ENCODE measurements at places on chromosomes 4 and X.

DNA sequence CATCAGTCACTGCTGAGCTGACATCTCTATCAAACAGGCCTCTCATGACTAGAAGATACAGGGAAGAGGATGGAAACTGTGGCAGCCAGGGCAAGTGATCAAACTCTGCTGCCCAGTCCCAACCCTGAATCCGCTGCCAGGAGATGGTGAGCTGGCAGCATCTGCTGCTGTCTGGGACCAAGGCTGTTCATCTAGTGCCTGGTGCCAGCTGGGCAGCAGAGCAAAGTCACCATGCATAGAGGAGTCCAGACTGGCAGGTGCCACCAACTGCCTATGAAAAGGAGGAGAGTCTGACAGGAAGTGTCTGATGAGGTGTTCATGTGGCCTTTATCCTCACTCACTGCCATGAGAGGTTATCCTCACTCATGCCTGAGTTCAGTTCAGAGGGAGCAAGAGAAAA lies 518.9 kb downstream of the MID1IP1 start:
- DNase-seq, result no peak

- DNase-seq, result no peak
Measured at GRCh38 chr4:184823014-184823413, 2.8 kb downstream of the ACSL1 start.

DNA sequence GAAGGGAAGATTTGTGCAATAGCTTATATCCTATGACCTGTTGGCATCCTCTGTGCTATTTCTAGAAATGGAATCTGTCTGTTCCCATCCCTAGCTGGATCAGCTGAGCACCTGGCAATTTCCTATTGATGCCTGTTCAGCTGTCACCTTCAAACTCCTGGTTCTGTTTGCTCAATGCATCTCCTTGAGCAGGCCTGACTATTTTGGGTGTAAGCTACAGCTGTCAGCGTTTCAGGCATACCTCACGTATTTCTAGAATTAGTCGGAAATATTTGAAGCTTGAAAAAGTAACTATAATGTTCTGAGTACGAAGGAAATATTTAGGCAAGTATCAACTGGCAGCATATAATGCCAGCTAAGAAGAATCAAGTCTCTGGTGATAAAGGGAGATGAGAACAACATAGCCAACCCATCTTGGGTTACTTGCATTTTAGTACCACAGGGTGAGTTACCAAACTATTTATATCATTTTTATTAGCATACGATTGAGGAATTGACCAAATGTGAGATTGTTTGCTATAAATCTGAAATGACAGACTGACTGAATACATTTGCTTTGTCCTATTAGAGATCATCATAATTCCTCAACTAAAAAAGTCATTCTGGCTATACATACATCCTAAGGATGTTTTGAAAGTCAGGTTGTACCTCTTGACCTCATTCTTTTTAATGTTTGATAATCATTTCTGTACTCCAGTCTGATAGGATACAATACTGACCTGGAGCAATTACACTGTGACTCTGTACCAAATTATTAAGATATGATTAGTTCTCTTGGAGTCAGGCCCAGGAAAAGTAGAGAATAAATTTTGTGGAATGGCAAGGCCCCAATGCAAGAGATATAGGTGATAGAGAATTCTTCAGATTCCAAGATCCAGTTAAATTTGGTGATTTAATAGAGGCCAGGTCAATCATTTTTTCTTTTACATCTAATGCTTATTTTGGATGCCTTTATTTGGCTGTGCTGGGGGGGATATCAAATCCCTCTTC lies 36.4 kb upstream of the PLAC1 start:
- no peak for DNase-seq

DNA sequence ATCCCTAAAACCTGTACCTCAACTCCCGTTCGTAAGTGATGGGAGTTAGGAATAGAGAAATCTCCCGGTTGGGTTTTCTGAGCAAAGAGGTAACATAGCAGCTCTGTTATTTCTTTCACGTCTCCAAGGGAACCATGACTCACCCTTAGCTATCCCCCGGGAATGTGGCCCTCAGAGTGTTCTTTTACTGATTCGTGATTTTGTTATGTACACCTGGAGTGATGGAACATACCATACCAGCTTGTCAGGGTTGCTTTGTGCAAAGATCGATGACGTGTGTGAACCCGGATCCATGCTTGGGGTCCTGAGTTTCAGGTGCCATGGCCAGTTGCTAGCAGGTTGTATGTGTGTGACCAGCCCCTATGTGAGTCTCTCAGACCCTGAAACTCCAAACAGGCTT lies 52.6 kb downstream of the HPRT1 start:
- DNase-seq, result no peak

DNA sequence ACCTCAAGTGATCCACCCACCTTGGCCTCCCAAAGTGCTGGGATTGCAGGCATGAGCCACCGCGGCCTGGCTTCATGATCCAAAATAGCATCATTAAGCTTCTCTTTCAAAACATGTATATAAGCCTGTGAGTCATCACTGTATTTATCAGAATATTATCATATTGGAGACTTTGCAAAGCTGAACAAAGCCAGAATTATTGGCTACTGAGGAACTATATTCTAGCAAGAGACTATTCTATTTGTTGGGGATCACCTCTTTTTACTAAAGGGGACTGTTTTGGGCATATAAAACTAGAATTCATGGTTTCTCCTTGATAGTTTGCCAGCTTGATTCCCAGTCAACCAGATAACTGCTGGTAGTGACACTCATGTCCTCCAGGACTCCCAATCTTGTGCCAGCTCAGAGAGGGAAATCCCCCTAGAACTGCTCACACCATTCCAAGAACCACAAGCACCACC lies 40.1 kb downstream of the TET2 start:
- DNase-seq, result no peak

- DNase-seq, result no peak
Measured at GRCh38 chr4:6614701-6615230, 25.7 kb upstream of the MRFAP1 start.

DNA sequence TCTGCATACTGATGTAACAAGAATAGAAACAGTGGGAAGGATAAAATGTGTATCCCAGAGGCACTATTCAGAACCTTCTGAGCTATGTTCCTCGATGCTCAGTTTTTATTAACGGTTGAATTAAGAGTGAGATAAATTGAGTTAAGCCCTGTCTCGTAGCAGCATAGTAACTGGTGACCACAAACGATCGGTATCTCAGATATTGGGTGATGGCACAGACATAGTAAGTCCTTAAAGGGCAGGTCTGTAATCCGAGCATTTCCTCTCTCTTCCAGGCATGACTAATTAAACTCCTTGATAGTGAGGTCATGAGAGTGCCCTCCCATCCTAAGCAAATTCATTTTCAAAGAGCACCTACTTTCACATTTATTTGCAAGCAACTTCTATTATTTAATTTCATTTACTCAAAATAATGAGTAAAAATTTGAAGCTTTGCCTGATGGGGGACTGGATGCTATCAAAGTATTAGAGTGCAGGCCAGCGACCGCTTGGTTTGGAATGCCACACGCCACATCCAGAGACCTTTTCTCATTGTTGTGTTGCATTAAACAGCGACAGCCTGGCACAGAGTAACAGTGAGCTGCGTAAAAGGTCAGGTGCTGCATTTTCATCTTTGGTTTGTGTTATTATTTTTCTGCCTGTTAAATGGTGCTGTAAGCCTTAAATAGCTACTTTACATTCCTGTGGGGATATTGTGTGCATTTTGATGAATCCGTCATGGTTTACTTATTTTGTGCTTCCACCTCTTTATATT lies 101.9 kb downstream of the PCDH7 start:
- no peak for DNase-seq

DNA sequence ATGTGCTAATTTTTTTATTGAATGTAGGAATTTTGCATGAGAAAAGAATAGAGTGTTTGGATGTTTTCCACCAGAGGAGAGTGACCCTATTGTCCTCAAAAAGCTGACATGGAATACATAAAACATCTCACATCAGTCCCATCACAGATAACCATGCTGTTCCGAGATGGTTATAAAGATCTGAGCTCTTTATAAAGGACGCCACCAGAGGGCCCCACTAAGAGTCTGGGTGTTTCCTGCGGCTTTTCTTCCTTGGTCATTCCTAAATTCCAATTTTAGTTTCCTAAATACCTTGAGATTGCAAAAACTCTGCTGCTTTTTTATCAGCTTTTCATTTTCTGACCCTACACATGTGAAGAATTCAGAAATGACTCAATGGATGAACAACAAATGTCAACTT lies 504.5 kb upstream of the FRG1 start:
- DNase-seq, result no peak

- no peak for DNase-seq
Measured at GRCh38 chr4:87545052-87545451, 15.9 kb upstream of the SPARCL1 start.

DNA sequence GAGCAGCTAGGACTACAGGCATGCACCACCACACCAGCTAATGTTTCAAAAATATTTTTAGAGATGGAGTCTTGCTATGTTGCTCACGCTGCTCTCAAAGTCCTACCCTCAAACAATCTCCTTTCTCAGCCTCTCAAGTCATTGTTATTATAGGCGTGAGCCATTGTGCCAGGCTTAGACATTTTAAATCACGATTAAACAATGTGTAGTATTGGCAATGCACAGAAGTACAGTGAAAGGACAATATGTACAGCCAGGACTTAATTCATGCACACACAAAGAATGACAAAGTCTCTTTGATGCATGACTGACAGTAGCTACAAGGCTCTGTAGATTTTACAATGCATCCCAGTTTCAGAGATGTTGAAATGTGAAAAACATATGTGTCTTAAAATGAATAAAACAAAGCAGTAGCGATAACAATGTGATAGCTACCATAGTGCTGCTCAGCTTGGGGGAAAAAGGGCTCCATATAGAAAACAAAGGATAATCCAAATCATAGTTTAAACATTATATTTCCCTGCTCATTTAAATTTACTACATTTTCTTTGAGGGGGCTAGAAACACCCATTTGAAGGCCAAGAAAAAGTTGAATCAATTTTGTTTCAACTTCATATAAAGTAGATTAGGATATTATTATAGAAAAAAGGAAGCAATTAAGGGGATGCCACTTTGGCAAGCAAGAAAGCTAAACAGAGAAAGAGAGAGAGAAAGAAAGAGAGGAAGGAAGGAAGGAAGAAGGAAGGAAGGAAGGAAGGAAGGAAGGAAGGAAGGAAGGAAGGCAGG lies 272.4 kb upstream of the SMIM31 start:
- DNase-seq, result no peak

DNA sequence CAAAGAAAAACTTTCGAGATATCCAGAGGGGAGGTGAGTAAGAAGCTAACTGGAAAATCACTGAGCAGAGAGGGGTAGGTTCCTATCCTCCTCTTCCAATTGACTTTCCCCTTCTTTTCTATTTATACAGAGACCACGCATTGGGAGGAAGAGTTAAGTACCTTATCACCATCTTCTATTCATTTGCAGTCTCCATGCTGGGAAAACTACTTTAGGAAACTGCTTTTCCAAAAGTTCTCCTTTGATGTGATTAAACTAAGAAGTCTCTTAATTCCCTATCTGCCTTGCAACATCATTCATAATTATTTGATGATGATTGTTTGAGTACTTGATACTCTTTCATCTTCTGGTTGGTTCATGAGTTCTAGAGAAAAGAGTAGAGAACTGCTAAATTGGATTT lies 306.6 kb downstream of the PPP3CA start:
- no peak for DNase-seq

DNA sequence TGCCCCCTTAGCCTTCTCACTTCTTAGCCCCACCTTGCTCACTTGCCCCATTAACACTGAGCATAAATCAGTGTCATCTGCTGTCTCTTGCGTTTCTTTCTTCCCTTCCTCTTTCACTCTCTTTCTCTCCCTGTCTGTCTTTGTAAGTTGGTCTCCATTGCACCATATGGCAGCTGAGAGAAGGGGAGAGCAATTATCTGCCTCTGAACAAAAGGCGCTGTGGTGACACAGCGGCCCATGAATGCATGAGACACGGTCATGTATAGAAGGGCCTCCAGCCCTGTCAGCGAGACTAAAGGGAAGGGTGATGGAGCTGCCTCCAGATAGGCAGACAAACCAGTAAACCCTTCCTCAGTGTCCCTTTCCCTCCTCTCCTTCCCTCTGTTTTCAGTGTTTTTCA lies 88.8 kb upstream of the PCDH18 start:
- no peak for DNase-seq

DNA sequence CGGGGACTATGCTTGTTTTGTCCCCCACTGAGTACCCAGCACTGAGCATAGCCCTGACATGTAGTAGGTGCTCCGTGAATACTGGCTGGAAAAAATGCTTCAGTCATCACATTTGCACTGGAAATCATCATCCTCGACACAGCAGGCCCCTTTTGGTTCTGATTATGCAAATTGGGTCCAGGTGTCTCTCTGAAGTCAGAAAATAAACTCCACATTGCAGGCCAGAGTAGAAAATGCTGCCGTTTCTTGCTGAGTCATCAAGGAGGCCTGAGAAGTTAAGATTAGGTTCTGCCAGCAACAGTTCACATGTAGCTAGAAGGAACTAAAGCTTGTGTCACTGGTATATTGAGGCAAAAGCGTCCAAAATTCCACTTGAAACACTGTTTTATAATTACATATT lies 15.0 kb upstream of the STK32B start:
- no peak for DNase-seq

GRCh38 chr4:2095236-2096072 lies 36.3 kb downstream of the NAT8L start:
- DNase-seq, result no peak

- DNase-seq, result no peak
Measured at GRCh38 chrX:19350941-19351384, 7.2 kb downstream of the PDHA1 start.

GRCh38 chrX:29196501-29196900 lies 609.3 kb downstream of the IL1RAPL1 start:
- no peak for DNase-seq

DNA sequence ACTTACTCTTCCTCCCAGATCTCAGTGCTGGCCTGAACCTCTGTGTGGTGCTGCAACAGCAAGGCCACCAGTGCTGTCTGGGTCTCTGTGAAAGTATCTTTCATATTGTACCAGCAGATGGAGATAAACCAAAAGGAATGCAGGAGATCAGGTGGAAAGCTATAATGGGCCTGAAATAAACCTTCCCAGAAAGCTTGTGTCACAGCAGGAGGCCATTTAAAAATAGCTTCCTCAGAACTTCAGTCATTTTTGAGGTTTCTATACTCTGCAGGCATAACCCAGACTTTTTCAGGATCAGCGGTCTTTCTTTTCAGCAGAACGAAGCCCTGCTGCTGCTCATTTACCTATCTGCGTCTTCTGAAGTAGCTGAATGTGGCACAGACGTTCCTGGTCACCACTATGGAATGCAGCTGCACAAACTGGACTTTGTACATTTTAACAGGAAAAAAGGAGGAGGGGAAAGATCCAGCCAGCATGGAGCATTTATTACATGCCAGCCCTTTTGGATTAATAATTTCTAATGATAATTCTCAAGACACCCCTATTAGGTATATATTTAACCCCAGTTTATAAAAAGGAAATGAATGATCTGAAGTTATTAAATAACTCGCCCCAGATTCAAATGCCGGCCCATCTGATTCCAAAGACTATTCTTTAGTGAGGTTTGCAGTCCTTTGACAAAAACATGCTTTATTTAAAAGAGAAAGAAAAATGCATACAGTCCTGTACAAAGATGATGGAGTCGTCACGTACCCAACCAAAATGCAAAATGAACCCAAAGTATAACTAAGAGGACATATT lies 119.7 kb downstream of the NFKB1 start:
- DNase-seq, result no peak
